Caki2 (cell line): ENCODE measurements at places on chromosomes 3 and 15. TPM values are rescaled to one million over a fixed set of nuclear protein-coding genes. Genes with fewer than 3 reads are reported as not detected.
A peak's percentile ranks its signal among the peaks of the same experiment; 100 is the strongest.

EXOSC7 gene
- 24.0 and 28.1 TPM in 2 replicates for total RNA-seq

FAM107A gene
- total RNA-seq, result not detected in 2 replicates

P3H2 gene
- 152 and 185 TPM in 2 replicates for total RNA-seq

SST gene
- 219 and 309 TPM in 2 replicates for total RNA-seq

HESX1 gene
- total RNA-seq, result 0.84 and 1.7 TPM in 2 replicates

SERINC4 gene
- not detected in 2 replicates for total RNA-seq

GPR176 gene
- total RNA-seq, result 8.1 and 9.6 TPM in 2 replicates

DNA sequence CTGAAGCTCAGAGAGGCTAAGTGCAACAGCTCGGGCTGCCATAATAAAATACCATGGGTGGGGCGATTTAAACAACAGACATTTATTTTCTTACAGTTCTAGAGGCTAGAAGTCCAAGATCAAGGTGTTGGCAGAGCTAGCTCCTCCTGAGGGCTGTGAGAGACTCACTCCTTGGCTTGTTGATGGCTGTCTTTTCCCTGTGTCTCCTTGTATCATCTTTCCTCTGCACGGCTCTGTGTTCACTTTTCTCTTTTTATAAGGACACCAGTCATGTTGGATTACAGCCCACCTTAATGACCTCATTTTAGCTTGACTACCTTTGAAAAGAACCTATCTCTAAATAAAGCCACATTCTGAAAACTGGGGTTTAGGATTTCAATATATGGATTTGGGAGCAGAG, 129.7 kb downstream of the RPL22L1 start:
- DNase-seq, result no peak

GRCh38 chr3:156728267-156728985, 54.0 kb downstream of the TIPARP start:
- DNase-seq, result no peak

GRCh38 chr3:188198760-188199327, 44.9 kb downstream of the LPP start:
- no peak for DNase-seq

DNA sequence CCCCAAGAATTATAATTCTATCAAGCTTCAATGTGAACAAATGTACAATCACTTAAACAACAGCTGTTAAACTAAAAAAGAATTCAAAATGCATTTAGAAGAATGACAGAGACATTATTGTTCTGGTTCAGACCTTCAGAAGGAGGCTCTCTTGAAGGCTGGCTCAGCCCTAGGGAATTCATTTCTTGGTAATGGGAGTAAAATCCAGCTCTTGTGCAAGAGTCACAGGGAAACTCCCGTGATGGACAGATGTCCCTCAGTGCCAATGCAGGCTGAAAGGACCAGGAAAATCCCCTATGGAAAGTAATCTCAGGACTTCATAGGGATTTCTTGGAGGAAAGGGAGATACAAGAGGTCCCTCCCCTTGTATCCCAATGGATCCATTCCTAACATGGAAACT, 149.9 kb upstream of the STT3B start:
- DNase-seq, result no peak

- no peak for DNase-seq
Observed at GRCh38 chr3:16332904-16333426, 68.0 kb downstream of the OXNAD1 start.

DNA sequence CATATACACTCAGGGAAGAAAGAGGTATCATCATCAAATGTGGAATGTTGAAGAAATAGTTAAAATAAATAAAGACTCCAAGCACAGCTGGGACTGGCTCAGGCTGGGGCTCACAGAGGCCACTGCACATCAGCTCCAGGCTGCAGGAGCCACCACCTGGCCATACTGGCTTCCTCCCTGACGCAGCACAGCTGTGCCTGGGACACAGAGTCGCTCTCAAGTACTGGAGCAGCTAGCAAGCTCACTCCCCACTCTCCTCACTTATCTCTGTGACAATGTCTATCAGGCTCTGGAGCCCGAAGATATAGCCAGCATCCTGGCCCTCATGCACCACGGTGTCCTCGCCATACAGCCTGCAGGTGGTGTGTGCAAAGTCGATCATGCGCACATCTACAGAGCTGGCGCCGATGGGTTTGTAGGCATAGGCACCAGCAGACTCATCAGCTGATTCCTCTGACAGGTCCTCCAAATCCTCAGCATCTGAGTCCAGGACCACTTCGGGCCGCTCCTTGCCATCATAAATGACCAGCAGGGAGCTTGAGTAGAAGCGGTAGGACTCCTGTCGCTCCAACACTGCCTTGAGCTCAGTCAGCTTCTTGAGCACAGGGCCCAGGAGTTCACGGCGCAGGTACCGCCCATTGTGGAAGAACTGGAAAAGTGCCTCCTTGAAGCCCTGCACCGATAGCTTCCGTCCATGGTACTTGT, 2.5 kb upstream of the NCKIPSD start:
- DNase-seq, result no peak

DNA sequence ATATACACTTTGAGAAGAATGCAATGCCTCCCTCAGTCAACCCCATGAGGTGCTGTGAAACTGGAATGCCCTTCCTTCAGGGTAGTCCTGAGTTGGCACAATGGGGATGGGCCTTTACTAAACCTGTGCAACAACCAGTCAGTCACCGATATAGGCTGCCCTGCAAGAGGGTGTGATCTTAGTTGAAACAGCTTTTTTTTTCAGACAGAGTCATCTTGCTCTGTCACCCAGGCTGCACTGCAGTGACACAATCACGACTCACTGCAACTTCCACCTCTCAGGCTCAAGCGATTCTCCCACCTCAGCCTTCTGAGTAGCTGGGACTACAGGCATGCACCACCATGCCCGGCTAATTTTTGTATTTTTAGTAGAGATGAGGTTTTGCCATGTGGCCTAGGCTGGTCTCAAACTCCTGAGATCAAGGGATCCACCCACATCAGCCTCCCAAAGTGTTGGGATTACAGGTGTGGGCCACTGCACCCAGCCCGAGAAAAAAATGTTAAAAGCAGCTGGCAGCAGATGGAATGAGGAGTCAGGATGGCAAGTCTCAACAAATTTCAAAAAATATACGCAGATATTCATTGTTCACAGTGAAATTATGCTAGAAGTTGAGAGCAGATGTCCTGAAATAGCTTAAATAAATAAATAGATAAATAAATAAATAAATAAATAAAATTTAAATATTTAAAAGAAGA, 31.8 kb downstream of the MYO5A start:
- DNase-seq, result peak; percentile 51

DNA sequence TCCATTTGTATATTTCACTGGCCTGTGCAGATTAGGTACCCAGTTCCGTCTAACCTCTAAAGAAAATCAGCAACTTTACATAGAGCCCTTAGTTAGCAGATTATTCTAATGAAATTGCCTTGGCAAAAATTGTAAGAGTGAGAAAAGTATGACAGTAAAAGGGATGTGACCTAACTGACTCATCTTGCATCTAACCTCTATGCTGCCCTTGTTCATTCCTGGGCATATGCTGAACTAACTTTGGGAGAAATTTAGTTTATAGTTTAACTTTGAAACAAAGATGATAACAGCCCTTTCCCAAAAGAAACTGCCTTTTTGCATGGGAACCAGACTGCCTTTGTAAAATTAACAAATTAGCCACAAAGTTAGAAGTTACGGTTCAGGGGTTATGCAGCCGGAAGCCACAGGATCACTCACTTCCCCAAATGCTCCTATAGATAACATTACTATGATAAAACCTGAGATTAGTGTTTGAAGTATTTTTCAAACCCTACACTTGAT, 839.8 kb upstream of the ALCAM start:
- DNase-seq, result no peak

DNA sequence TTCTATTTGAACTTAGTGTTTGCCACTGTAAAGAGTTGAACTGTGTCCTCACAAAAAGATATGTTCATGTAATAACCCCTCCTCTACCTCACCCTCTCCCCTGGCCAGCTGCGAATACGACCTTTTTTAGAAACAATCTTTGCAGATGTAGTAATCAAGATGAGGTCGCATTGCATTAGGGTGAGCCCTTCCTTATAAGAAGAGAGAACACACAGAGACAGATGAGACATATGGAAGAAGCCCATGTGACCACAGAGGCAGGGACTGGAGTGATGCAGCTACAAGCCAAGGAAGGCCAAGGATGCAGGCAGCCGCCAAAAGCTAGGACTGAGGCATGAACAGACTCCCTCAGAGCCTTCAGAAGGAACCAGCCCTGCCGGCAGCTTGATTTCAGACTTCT, 27.6 kb downstream of the GPR176 start:
- no peak for DNase-seq

DNA sequence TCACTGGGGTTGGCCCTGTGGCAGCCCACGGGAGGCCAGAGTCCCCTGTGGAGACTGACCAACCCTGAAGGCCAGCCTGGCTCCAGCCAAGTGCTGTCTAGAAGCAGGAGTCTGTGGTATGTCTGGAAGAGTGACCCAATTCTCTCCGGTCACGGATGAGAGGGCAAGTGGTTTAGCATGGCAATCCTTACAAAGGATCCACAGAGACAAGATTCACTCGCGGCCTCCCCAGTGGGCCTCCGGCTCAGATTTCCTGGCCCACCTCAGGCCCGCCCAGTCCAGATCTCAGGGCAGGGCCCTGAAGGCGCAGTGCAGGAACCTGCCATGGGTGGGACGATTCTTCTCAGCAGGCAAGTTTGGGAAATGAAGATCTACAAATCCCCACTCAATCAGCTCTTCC, 5.0 kb upstream of the BCL2L10 start:
- no peak for DNase-seq

DNA sequence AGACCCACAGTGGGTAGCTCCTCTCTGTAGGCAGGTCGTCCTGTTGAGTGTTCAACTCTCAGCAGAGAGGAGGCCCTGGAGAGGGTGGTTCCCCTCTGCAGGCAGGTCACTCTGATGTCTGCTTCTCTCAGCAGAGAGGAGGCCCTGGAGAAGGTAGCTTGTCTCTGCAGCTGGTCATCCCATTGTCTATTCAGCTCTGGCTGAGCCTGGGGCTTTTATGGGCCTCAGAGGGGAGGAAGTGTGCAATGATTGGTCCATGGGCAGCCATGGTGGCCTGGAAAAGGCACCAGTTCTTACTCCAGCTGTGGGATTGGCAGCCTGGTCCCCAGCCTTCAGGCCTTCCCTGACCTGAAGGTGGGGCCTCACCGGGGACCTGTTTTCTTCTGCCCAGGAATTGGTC, 52.9 kb downstream of the PPCDC start:
- DNase-seq, result no peak

DNA sequence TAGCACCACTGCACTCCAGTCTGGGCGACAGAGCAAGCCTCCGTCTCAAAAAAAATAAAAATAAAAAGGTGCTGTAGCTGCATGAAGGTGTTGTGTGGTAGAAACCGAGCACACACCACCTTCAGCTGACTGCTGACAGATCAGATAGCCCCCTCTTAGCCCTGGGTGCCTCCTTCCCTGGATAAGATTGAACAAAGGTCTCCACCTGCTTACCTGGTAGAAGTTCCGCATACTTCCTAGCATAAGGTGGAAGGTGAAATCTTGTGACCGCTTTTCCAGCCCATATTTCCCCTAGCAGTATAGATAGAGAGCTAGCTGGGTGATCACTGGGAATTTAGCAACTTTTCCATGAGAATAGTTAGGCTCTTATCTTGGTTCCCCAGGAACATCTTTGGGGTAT, 18.7 kb upstream of the NEO1 start:
- DNase-seq, result no peak

- no peak for DNase-seq
Observed at GRCh38 chr3:120907659-120908029, 361 bp upstream of the STXBP5L start.

DNA sequence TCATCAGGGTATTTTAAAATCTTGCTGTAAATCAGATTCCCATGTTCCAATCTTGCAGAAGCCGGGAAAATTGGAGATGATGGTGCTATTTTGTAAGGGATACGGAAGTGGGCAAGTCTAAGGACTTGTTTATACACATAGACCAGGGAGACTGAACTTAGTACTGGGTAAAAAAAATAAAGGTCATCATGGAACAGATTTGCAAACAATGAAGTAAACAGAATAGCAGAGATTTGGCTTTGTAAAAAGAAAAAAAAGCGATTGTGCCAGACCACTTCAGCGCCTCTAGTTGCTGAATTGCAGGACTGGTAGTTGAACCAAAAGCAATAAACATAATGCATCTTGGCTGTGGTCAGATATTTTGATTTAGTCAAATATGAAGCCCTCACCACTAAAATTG, 229.1 kb downstream of the TP63 start:
- DNase-seq, result no peak

DNA sequence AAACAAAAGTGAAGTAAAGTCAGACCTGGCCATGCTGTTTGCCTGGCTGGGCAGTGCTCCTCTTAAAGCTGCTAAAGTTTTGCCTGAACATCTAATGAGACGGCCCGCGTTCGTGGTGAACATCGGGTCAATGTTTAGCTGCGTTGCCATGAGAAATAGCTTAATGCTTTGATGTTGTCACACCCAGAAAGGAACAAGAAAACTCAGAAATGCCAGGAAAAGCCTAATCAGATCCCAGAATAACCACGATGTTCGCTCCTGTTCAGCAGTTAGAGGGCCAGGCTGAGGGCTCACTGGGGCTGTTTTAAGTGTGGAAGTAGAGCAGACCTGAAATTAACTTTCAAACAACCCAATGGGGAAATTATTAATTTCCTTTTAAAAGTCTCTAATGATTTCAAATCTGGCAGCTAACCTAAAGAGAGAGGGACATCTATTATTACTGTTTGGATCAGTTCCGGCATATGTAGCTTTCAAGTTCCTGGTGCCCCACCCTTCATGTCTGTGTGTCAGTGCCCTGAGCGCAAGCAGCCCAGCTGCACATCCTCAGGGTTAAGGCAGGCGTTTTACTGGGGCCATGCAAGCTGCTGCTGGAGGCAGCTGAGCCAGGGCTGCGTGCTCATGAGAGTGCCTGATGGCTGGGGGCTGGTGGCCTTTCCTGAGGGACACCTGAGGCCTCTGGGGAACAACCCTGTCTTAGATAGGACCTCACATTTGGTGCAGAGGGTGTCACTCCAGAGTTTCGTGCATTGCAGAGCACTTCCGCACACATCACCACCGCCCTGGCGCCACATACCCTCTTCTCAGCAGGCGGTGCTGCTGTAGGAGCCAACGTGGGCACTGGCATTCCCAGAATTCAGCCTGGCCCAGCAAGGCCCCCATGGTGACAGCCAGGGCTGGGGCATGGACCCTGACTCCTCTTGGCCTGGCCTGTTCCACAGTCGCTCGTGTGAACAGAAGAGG, 76.6 kb downstream of the LRRK1 start:
- no peak for DNase-seq

DNA sequence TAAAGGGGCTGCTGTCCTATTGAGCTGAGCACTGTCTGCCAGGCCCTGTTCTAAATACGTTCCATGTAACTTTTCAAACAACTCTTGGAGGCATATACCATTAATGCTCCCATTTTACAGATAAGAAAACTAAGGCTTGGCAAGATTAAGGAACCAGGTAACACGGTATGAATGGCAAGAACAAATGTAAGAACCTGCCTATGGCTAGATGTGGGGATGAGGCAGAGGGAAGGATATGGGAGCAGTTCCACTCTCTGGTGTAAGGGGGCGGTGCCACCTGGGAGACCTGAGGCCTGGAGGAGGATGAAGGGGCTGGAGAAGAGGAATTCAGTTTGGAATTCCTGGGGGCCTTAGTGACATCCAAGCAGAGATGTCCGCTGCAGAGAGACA, 3.8 kb upstream of the LMAN1L start:
- no peak for DNase-seq
